Stimulated activated CD8-positive, alpha-beta memory T cell treated with anti-CD3 and anti-CD28 coated beads, Interleukin-4, amount 100 ng/mL, for 24 hours (primary cell): ENCODE measurements at places on chromosomes 13 and 19.

GRCh38 chr13:59877933-59878332 lies 285.8 kb downstream of the DIAPH3 start:
- no peak for DNase-seq

DNA sequence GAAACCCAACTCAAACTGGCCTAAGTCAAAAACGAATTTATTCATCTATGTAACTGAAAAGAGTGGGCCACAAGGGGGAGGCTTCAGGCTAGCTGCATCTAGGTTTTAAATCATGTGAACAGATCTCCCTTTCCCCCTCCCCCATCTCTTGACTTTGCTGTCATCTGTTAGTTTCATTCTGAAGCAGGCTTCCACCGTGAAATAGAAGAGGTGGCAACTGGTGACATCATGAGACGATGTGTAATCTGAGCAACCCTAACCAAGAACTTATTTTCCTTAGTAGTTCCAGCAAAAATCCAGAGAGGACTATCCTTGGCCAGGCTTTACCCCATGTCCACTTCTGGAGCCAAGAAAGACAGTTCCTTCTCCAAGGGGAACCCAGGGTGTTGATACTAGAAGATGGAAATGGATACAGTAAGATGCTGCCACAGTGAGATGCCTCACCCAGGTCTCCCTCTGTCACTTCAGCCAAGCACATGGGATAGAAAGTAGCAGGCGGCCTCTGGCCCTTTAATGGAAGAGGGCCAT lies 9.4 kb downstream of the SAMD4B start:
- peak; percentile 10 for DNase-seq

GRCh38 chr13:68428292-68428691 lies 1198.2 kb upstream of the PCDH9 start:
- DNase-seq, result no peak

DNA sequence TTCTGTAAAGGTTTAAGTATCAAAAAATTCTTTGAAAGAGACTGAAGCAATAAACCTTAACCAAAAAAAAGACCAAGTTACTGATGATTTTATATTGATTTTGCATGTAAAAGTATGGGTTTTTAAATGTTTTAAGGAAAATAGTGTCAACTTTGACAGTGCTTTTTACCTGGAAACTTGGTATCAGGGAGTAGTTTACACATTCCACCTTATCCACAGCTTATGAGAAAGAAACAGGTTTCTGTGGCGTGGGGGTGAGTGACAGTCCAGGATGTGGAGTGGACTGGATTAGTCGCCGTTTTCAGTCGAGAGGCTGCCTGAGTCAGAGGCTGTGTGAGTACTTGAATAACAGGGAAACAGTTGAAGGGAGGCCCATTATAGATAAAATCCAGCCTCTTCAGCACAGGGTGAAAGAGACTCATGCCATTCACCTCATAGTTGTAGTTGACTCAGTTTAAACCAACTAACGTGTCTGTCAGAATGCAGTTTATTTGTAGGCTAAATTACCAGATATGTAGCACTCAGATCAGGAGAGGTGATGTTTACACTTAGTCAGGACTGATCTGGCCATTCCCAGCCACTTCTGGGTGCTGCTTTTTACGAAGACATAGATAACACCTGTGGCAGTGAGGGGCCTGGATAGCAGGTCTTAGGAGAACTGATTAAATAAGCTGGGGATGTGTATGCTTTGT lies 595 bp upstream of the GPR183 start:
- peak; percentile 48 for DNase-seq

DNA sequence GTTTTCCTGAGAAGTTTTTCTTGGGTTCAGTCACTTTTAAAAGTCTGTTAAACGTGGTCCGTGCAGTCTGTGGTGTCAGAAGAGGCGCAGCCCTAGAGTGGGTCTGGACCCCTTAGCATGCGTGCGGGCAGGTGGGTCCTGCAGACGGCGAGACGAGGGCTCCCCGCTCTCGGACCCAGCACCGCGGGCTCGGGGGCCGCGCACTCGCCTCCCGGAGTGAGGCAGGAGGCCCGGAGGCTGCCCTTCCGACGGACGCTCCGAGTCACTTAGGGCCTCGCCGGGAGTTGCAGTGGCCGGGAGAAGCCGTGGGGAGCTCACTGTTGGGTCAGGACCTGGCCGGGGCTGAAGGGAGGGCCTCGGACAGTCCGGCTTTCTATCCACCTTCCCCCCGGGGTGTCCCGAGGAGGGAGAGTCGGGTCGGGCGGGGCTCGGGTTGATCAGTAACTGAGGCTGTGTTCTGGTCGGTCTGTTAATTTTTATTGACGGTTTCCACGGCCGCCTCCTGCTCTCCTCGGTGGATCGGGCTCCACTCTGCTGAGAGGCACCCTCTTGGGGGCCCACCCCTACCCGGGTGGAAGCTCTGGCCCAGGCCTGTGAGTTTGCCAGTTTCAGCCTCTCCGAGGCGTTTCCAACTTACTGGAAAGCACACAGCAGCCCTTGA lies 1.3 kb downstream of the PTBP1 start:
- DNase-seq, result no peak

DNA sequence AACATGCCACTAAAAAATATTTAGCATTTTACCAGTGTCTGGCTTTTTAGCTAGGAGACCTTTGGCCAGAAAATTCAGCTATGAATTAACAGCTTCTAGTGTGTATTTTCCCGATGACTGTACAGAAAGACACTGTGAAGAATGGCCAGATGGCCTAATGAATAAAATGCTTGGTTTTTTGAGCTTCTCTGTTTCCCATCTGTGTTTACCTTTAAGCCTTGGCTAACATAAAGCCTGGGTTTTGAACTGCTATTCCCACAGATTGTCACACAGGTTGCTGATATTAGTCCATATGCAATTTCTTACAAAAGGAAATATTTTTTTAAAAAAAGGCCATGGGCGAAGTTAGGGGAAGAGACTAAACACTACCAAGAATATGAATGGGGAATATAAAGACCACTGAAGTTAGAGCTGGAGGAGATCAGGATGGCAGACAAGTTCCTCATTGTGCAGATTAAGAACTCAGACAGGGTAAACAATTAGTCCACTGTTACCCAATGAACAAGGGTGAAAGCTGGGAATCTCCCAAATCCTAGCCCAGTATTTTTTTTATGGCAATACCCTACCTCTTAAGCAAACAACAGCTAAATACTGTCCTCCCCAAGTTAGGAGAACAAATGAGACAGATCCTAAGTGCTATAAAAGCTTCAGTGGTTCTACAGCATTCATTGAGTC lies 95.1 kb downstream of the DCT start:
- DNase-seq, result no peak

DNA sequence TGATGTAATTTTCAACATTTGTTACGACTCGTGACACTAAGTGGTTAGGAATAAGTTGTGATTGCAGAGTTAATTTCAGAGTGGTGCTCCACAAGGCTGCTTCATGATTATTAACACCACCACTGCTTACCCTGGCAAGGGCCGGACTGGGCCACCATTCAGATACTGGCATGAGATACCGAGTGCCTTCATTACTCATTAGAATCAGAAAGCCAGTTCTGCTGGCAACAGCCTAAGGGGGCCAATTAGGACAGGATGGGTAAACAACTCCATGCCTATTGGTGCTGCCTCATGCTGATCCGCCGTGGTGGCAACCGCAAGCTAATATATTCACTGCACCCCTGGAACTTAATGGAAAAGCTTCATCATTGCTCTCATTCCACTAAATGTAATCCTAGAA lies 575.1 kb downstream of the EFNB2 start:
- no peak for DNase-seq

DNA sequence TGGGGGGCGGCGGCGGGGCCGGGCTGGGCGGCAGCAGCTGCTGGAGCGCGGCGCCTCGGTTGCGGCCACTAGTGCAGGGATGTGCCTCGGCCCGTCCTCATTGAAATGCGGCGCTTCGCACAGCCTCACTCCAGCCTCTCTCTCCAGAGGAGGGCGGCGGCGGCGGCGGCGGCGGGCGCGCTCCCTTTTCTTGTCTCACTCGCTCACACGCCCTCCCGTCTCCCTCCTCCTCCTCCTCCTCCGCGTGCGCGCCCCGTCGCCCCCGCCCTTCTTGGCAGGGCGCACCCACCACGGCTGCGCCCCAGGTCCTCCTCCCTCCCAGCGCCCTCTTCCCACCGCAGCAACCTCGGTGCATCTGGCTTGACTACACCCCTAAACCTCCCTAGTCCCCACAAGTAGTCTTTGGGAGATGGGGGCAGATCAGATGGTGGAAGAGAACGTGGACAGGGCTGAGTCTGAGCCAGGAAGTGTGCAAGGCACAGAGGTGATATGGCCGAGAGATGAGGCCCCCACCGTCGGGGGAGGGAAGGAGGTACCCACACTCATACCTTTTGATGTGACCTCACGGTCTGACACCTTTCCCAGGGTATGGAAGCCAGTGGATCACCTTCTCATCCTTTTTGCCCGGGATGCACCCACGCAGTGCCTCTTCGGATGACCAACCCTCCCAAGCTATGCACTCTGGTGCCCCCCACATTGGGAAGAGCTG lies at the start of gene DCLK1:
Gene DCLK1, minus strand, starts transcription at position 161 of the 709 bp plus-strand sequence.
- no peak for DNase-seq

DNA sequence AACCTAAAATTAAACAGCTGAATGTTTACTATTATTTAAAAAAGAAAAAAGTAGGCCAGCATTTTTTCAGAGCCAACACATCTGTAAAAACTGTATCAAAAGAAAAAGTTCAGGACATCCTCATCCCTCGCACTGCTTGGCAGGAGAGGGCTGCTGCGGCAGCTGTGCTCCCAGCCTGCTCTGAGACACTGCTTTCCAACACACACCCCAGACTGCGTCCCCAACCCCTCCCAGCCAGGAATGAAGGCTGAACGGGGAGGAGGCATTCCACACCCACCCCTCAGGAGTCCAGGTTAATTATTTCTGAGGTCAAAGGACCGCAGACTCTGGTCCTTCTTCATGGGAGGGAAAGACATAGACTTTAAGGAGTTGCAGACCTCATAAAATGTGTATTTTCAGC lies 43.1 kb downstream of the COL4A1 start:
- DNase-seq, result no peak

GRCh38 chr19:6693056-6693471 lies 23.1 kb upstream of the TNFSF14 start:
- DNase-seq, result no peak

DNA sequence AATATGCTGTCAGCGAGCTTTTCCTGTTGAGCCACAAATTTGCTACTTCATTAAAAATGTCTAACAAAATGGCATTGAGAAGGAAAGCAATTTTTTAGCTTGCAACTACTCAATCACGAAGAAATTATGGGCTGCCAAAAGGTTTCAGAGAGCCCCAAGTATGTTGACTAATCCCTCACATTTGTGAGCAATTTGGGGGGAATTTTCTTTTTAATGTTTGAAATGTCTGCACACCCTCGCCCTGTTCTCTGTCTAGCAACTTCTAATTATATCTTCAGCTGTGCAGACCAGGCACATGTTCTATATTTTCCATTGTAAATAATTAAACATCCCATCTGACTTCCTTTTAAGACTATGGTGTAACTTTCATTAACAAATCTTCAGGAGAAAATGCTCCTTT lies 192.9 kb downstream of the DCT start:
- DNase-seq, result no peak

DNA sequence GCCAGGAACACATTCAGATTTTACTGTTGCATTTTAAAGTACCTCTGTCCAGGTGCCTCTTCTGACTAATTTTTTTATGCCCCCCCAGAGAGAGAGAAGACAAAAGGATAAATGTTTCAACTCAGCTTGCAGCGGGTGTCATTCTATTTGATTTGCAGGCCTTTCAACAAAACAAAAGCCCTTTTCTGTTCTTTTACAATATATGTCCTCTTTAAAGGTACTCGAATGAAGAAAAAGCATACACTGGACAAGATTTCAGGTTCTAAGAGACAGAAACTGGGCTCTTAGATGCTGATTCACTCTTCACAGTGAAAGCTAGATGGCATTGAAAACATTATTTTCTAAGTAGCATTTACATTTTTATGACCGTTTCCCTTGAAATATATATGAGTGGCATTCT lies 2.9 kb upstream of the FRY start:
- no peak for DNase-seq

GRCh38 chr13:28751175-28751960 lies 32.6 kb upstream of the SLC46A3 start:
- DNase-seq, result no peak

DNA sequence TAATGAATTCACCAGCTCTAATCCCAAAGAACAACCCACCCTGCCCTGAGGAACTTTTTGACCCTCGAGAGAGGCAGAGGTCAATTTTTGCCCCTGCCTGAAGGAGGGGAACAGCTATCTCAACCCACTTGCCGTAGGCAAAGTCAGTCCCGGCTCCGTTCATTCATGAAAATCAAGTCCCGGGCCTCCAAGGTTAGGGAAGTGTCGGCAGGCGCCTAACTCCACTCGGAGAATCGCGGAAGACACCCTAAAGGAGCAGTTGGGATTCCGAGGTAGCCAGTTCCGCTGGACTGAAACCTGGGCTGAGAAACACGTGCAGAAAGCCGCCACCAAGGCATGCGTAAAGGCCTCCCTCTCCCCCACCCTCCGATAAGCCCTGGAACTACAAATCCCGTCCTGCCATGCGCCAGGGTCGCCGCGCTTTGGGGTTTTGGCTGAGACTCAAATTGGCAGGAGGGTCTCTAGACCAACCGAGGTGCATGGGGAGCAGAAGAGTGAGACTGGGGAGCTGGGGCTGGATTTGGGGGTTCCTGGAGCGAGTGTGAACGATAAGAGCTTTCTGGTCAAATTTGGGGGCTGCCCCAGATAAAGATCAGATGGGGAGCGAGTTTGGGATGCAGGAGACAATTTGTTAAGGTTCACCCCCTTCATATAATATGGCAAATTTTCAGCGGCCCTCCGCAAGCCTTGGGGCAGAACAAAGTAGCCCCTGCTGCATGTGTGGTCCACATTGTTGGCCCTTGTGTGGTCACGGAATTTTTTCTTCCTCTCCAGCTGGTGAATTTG lies at the start of gene TNPO2:
Gene TNPO2, minus strand, starts transcription at position 292 of the 786 bp plus-strand sequence. CDS start 2,955 bp downstream, outside the sequence.
- peak; percentile 51 for DNase-seq

DNA sequence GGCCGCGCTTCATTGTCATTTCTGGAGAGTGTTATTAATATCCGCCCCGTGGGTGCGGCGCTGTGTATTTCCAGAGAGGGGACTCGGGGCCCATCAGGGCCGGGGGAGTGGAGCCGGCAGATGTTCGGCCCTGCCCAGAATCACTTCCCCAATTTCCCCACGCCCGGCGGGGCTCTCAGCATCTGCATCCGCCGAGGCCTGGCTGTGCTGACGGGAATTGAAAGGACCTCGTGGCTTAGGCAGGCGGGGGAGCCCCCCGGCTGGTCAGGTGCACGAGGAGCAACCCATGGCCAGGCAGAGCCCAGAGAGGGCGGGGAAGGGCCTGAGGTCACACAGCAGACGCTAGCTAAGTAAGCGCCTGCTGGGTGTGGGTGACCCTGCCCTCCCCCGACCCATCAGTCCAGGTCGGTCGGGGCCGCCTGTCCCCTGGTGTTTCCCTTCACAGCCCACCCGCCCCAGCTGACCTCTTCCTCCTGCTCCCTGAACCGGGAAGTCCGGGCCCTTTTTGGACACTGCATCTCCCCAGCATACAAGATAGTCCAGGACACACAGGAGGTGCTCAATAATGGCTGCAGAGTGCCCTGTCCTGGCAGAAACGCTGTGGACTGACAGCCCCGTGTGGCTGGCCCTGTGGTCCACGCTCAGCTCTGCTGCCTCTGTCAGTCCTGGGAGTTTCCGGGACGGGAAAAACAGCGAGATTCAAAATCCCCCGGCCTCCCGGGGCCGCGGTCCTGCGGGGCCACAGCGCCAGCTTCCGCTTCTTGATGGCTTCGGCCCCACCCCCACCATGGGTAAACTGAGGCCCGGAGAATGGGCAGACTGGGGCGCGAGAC lies 22.1 kb downstream of the ARID3A start:
- no peak for DNase-seq
